ENCODE measurements at places on chromosomes 6 and 20. TPM values are rescaled to one million over a fixed set of nuclear protein-coding genes. Genes with fewer than 3 reads are reported as not detected.

DNA sequence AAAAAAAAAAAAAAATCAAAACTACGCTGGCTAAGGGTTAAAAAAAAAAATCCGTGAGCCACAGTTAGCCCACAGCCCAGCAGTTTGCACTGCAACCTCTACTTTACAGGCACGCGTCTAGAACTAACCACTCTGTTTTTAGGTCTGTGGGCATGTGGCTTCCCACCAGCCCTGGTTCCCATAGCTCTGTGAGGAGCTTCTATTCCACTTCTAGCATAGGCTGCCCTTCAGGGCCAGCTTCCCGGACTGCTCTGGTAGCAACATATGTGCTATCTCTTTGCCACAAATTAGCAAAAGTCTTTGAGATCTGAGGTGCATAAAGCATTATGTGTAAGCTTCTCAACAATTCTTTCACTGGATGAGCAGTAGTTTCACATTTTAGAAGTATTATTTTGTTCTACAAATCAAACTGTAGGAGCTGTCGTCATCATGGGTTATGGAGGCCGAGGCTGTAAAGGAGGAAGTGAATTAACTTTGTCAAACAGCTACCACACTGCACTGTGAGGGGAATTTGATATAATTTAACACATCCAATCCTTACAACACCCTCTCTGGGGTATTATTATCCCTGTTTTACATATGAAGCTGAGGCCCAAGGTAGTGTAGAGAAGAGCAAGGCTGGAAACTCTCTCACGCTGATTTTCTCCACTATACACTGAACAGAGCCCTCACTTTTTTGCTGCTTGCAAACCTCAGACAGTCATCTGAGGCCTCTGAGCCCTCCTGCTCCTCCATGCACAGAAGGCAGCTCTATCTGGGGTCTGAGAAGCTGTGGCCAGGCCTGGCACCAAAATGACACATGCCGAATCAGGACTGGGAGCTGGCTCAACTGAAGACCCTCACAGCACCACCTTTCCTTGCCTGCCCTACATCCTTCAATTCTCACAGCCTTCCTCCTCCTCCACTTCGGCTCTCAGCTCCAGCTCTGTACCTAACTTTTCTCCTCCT lies 35.4 kb downstream of the MAN1A1 start:
- DNase-seq: no peak

- no peak for DNase-seq
Measured at GRCh38 chr6:36141091-36141490, 10.8 kb downstream of the MAPK13 start.

DNA sequence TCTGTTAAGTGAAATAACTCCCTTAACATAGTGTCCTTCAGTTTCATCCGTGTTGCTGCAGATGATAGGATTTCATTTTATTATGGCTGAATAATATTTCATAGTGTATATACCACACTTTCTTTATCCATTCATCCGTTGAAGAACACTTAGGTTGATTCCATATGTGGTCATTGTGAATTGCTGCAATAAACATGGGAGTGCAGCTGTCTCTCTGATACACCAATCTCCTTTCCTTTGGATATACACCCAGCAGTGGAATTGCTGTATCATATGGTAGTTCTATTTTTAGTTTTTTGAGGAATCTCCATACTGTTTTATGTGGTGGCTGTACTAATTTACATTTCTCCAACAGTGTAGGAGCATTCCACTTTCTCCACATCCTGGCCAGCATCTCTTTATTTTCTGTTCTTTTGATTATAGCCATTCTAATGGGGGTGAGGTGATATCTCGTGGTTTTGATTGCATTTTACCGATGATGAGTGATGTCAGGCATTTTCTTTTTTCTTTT lies 193.2 kb downstream of the SLC16A10 start:
- DNase-seq: no peak

DNA sequence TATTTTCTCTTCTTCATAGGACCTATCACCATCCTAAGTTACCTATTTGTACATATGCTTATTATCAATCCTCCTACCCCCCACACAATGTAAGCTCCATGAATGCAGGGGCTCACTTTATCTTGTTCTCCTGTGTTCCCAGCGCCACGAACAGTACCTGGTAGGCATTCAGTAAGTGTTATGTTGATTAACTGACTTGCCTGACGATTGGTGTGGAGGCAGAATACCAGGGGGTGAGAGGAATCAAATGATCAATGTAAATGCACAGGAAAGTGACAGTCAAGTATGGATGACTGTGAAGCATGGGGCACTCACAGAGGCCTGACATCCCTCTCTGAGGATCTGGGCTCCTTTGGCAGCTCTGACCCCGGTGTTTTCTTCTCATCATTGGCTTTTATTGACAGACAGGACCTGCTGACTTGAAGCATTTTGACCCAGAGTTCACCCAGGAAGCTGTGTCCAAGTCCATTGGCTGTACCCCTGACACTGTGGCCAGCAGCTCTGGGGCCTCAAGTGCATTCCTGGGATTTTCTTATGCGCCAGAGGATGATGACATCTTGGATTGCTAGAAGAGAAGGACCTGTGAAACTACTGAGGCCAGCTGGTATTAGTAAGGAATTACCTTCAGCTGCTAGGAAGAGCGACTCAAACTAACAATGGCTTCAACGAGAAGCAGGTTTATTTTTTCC lies 6.1 kb upstream of the IFT52 start:
- DNase-seq: peak; percentile 54

Gene POU5F1
- polyA plus RNA-seq: 0.72 TPM

GRCh38 chr20:22827916-22828315 lies 207.2 kb upstream of the SSTR4 start:
- no peak for DNase-seq

- DNase-seq: no peak
Measured at GRCh38 chr20:48648482-48649051, 179.2 kb downstream of the PREX1 start.

- no peak for DNase-seq
Measured at GRCh38 chr20:57810511-57811373, 100.9 kb upstream of the PMEPA1 start.

Gene CFAP206
- 4.2 TPM for polyA plus RNA-seq

DNA sequence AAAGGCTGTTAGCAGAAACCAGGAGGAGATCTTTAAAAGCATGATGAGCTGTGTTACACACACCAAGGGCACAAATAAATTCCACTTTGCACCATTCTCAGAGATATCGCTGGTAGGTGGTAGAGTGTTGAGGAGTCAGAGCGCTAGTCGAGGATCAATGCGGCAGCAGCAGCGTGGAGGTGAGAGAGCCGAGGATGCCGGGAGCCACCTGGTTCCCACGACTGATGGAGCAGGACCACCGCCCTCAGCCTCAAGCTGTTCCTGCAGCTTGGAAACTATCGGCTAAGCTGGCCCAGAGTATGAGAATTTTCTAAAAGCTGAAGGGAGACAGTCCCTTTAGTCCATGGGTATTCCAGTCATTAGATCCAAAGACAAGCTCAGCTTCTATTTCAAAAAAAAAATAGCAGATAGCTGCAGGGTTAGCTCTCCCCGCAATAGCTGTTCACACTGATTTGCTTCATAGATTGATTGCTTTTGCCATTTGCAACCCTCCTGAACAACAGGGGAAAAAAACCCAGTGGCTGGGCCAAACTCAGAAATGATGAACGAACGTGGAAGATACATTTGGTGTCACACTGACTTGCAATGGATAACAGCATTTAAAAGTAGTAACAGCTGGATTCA lies 106.2 kb downstream of the LCA5 start:
- no peak for DNase-seq

- DNase-seq: no peak
Measured at GRCh38 chr6:121851056-121851455, 415.6 kb downstream of the GJA1 start.

DNA sequence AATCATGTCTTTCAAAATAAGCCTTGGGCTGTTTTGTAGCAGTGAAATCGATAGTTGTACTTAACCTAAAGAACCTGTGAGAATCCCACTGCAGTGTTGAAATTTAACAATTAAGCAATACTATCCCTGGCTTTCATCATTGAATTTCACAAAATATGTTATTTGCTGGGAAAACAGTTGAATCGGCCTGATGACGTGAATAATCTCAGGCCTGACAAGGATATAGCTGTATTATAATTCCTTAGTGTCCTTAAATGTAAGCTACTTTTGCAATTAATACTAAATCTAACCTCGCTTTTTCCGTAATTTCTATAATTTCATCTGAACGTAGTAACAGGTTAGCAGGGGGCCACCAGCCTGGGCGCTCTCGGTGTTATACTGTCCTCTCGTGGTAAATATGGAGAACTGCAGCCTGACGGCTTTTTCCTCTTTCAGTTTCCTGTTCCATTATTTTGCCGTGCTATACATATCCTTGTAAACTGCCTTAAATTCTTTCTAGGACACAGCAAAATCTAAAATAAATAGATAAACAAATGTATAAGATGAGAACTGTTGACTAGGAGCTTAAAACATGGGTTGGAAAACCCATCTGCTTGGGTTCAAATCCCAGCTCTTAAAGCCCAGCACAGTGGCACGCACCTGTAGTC lies 24.0 kb downstream of the MTFR2 start:
- DNase-seq: peak; percentile 33

All from right lung (tissue), 10 donors.